EH (cell line): ENCODE measurements at places on chromosomes 12 and 14.

- DNase-seq, result peak; percentile 67
These were observed 11.1 kb upstream of the RTL1 start for GRCh38 chr14:100914597-100915021.

DNA sequence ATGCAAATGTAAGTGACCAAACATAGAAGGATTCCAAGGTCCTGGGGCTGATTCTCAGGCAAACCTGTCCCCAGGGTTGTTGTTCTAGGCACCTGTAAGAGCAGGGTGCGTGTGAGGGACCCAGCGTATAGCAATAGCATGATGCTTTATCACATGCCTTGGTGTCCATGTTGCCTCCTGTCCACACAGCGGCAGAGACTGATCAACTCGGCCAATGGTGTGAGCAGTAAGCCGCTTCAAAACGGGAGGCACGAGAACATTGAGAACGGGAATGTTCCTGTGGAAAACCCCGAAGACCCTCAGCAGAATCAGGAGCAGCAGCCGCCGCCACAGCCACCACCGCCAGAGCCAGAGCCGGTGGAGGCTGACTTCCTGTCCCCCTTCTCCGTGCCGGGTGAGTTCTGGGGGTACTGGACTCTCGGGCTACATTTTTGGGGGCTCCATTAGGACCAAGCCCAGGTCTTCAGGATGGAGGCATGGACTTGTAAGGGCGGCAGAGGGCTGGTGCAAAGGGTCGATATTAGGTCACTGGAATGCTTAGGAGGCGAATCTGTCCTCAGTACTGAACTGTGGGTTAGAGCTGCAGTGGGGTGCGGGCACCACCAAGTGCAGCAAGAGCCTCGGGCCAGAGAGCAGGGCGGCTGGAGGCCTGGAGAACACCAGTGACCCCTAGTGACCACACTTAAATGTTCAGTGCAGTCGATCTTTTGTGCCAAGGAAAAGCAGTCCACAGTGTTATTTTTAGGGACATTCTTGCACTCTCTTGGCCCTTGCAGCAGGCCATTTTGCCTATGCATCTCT is 57.2 kb upstream of the RIN3 start:
- peak; percentile 78 for DNase-seq

DNA sequence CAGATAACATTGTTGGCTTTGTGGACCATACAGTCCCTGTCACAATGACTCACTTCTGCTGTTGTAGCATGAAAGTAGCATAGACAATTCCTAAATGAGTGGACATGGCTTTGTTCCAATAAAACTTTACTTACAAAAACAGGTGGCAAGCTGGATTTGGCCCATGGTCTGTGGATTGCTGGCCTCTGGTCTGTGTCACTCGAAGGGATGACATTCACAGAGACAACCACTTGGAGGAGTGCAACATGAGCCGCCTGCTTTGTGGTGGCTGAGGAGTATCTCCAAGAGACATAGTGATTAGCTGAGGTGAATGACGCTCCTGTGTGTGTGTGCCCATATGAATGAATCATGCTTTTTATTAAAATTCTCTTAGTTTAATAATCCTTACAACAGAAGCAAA is 81.3 kb upstream of the NRXN3 start:
- DNase-seq, result no peak

- no peak for DNase-seq
These were observed 44.2 kb downstream of the ZFP36L1 start for GRCh38 chr14:68748691-68749090.

DNA sequence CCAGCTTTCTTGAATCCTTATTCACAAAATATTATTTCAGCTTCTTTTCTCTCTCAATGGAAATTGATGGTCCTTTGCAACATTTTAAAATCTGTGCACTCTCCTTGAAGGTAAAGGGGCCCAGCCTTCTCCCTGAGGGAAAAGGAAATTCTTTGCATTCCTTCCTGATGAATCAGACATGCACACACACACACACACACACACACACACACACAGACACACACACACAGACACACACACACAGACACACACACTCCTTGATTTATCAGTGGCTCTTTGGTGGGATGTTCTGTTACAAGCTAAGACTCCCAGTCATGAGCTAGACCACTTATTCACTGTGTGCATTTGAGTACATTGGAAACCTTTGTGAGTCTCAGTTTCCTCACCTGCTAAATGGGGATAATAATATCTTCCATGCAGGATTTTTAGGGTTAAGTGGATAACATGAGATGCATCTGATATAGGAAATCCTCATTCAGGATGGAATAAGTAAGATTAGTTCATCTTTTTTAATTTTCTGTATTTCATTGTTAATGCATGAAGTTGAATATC is 45.1 kb upstream of the HMGA2 start:
- DNase-seq, result peak; percentile 55
